Activated CD4-positive, alpha-beta T cell treated with anti-CD3 and anti-CD28 coated beads for 1 hour (primary cell): ENCODE measurements at places on chromosomes 2 and 18.

GRCh38 chr2:19868701-19869580, 32.8 kb downstream of the TTC32 start:
- DNase-seq = peak; percentile 58

DNA sequence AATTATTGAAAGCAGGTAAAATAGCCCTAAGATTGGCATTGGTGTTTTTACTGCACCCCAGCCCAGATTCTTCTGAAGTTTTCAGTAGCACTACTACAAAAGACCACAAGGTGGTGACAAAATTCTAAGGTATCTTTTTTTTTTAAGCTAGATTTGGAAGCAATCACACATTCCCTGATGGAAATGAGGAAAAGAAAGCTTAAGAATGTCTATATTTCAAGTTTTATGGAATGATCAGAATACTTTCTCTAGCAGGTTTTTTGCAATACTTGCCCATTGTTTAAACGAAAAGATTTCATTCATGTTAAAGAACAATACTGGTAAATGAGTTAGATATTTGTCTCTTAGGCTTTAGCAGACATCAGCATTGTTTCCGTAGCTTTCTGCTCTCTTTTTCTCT, 32.1 kb upstream of the ZNF638 start:
- no peak for DNase-seq

- DNase-seq = no peak
Measured at GRCh38 chr2:67674668-67675067, 277.5 kb downstream of the ETAA1 start.

- DNase-seq = no peak
Measured at GRCh38 chr2:72330652-72331051, 183.0 kb upstream of the CYP26B1 start.

DNA sequence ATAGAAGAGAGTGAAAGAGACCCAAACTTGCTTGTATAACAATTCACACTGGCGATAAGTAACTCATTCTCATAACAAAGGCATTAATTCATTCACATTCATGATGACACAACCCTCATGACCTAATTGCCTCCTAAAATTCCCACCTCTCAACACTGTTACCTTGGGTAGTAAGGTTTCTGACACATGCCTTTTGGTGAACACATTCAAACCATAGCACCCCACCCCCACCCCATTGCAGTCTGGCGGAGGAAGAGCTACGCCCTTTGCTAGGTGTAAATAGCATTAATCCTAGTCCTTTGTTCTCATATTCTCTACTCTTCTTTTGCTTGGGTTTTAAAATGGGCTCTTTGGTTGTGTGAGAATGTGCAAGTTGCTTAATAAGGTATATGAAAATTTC, 361.5 kb downstream of the DSEL start:
- no peak for DNase-seq

DNA sequence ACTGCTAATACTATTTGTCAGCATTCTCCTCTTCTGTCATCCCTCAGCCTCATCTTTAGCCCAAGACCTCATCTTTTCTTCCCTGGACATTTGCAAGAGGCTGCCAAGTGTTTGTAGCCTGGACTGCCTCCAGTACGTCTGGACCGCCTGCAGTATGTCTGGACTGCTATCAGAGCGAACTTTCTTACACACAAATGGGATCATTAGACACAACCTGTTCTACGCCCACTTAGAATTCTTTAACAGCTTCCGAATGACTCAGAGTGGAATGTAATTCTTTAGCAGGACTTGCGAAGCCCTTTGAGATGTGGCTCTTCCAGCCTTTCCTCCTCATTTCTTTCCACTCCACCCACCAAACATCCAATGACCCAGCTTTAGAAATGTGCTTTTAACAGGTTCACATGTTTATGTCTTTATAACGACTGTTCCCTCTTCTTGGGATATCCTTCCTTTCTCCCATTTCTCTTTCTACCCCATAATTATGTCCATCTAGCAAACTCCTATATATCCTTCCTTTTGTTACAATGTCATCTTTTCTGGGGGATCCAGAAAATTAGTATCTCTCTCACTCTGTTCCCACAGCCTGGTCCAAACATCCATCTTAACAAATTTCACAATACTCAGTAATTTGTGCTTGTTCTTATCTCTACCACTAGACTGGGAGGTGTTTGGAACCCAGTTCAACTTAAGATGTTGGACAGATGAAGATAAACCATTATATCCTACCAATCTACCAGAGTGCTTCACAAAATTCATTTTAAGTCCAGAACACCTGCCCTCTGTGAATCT, 171.3 kb upstream of the PGAP1 start:
- DNase-seq = no peak

DNA sequence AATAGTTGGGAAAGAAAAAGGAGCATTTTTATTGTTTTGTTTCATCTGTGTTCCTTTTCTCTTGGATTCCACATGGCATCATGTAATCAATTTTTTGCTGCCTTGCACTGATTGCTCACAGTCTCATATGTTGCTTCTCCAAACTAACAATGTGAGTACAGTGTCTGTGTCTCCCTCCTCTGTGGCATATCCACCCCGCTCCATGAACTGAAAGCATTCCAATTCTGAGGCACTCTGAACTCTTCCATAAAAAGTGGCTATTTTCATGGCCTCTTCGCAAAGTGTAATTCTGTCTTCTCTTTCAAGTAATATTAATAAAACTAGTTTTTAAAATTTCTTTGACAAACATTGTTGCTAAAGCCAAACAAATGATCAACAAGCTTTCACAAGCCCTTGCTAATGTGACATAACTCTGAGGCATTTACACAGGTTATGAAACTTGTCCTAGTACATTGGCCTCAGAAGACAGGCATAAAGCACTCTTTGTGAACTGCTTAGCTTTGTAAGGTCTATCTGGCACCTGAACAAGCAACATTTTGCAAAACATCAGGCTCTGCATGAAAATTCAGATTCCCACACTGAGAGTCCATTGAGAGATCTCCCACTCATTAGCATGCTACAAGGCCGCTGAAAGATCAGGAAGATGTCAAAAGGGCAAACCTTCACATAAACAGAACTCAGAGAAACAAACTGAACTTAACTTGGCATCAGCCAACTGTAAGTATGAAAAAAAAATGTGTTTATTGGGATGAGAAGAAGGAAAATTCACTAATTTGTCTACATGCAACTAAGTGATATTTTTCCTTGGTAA, 33.0 kb downstream of the GPR75 start:
- DNase-seq = no peak

DNA sequence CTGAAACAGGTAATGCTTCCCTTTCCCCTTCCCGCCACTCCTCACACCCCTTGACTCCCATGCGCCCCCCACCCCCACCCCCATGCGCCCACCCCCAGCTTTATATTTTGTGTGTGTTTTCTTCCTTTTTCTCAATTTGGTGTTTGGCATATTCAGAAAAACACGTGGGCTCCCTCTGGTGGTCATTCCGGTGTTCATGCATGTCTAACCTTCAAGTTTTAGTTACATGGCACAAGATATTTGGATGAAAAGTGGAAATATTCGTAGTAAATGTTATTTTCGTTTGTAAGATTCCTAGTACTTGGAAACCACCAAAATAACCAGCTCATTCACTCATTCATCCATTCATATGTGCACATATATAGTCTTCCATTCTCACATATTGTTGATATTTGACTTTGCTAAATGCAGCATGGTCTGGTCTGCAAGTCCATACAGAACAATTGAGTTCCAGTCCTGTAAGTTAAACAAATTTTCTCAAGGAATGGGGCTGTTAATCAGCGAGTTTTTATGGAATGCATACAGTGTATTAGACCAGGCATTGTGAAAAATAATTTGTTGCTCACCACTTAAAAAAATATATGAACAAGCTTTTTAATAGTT, 143.6 kb upstream of the MAP3K20 start:
- peak; percentile 41 for DNase-seq

GRCh38 chr2:85785027-85785822, 31.4 kb downstream of the ATOH8 start:
- DNase-seq = no peak

DNA sequence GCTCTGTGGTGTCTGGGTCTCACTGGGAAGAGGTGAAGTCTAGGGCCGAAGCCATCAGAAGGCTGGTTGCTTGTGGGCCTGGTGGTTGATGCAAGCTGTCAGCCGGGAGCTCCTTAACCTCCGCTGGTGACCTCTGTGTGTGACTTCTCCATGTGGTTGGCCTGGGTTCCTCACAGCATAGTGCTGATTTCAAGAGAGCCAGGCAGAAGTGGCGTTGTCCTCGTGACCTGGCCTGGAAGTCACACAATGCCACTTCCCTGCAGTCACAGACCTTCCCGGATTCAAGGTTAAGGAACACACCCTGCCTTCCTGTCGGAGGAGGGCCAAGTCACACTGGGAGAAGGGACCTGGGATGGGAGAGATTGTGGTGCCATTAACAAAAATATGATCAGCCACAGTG, 303.7 kb upstream of the HS6ST1 start:
- no peak for DNase-seq

DNA sequence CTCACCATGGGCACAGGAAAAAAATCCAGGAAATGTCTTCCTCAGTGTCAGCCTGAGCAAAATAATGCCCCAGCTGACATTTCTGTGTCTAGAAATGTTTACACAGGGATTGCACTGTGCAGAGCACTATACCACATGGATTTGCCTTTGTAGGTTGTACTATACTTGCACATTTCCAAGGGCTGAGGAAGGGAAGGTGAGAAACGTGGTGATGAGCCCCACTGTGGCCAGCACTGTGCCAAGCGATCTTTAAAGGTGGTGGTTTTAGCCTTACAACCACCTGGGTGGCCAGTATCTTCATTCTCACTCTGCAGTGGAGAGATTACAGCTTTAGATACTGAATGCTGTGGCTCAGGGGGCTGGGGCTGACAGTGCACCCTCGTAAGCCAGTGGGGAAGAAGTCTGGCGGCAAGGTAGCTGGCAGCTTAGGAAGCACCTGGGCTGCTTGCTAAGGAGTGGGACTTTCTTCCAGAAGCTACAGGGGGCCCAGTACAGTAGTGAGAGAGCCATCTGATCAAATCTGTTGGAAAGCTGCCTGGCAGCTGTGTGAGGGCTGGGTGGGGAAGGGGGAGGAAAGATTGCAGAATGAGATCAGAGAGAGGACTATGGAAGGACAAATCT, 81.4 kb upstream of the MSH2 start:
- DNase-seq = no peak

DNA sequence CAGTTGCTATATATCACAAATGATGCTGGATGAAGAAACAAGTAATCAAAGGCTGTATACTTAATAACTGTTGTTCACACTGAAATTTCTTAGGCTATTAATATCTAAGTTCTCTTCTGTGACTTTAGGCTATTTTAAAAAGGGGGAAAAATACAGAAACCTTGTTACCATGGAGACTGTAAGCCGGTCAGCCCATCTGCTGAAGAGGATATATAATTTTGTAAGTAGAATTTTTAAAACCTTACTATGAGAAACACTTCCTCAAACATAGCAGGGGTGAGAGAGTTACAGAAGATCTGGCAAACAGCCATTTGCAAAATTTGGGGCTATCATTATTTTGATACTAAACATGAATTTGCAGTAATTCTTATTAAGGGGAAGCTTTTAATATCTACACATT, 27.8 kb downstream of the CACNB4 start:
- DNase-seq = no peak

DNA sequence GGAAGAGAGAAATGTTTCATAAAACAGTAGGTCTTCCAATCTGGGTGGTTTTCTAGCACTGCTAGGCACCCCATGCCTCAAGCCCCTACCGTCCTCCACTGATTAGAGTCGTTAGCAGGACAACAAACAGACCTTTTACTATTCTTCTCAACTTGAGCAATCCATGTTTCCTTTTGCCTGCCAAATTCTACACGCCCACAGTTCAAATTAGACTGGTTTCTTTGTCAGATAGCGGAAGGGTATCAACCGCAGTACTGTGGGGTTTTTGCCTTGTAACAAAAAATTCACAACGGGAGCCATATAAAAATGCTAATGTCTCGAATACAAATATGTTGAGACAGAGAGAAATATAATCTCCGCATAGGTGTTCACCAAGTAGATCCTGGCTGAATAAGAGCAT, 59.9 kb downstream of the VIT start:
- no peak for DNase-seq

DNA sequence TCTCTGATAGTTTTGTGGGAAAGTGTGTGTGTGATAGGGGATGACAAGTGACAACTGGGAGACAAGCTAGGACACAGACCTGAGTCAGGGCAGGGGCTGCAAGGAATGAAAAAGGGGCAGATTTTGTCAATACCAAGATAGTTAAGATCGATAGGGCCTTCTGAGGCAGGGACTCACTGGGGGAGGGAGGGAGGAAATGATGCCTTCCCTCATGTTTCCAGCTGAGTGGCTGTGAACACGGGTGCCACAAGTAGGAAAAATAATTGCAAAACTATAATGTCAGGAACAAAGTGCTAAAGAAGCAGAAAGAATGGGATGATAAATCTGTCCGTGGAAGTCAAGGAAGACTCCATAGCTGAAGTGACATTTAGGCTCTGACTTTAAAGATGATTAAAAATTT, 24.2 kb downstream of the CDH2 start:
- DNase-seq = no peak

DNA sequence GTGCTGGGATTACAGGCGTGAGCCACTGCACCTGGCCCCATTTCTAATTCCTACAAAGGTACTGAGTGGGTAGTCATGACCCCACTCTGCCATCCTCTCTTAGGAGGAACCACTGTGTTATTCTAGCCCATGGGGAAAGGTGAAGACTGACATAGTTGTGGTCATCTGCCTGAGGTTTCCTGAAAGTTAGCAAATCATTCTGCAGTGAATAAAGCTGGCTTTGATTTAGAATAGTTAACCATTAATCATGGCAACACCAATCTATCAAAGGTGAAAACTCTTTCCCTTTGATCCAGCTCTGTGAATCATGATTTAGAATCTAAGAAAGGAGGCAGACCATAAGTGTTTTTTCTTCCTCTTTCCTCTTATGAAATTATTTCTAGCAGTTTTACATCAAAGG, 50.8 kb downstream of the SUMO1 start:
- no peak for DNase-seq

- DNase-seq = no peak
Measured at GRCh38 chr2:169072163-169072925, 3.0 kb downstream of the DHRS9 start.

GRCh38 chr18:6778459-6779247, 49.1 kb downstream of the ARHGAP28 start:
- no peak for DNase-seq

DNA sequence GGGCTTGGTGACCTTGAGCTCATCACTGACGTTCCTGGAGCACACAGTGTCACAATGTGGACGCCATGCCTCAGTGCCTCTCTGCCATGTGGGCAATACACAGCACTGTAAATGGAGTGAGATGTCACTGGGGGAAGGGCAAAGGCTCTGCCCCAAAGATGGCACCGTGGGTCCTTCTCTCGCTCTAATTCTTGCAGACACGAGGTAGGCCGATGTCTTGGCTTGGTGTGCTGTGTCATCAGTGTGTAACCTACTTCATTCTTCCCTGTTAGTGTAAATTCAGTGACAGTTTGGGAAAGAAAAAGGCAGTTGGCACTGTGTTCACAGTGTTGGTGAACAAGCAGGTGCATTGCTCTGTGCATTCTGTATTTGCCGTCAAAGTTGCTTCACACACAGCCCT, 309.3 kb upstream of the MYT1L start:
- DNase-seq = no peak
